T1000 (cell line): ENCODE measurements at places on chromosomes 6 and 20.
A peak's percentile ranks its signal among the peaks of the same experiment; 100 is the strongest.

- DNase-seq, result no peak
Observed at GRCh38 chr6:144758602-144759001, 473.5 kb downstream of the UTRN start.

DNA sequence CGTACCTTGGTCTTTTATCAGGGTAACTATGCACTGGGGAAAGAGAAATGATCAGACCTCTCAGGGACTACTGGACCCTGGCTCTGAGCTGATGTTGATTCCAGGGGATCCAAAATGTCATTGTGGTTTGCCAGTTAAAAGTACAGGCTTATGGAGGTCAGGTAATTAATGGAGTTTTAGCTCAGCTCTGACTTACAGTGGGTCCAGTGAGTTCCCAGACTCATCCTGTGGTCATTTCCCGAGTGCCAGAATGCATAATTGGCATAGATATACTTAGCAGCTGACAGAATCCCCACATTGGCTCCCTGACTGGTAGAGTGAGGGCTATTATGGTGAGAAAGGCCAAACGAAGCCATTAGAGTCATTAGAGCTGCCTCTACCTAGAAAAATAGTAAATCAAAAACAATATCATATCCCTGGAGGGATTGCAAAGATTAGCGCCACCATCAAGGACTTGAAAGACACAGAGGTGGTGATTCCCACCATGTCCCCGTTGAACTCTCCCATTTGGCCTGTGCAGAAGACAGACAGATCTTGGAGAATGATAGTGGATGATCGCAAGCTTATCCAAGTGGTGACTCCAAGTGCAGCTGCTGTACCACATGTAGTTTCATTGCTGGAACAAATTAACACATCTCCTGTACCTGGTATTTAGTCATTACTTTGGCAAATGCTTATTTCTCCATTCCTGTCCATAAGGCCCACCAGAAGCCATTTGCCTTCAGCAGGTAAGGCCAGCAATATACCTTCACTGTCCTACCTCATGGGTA is 152.4 kb downstream of the THBS2 start:
- no peak for DNase-seq

DNA sequence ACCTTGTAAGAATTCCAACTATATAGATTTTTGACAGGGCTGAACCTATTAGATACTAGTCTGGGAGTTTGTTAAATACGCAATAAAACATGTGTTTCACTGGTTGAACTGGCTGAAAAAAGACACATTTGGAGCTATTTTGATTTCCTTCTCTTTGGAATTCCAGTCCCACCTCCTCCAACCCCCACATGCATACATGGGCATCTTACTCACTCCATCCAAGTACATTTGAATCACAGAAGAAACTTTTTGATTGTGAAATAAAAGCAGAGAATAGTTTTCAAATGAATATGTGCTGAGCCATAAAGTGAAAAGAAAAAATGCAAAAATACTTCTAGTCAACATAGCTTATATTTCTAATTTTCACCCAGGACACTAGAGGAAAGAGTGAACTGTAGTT is 33.9 kb upstream of the STXBP5 start:
- DNase-seq, result no peak

DNA sequence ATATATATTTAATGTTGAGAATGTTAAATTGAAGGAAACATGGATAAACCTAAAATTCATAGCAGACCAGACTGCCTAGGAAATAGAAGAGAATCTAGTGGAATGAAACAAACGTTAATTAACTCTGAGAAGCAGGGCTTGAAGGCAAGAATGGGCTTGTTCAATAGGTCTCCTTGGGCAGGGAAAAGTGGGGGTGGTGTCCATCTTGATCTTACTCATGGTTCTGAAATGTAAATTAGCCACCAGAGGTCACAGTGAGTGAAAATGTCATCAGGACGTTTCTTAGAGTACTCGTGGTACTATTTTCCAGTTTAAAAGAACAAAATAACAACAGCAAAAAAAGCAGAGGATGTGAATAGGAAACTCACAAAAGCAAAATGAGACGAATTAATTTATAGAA is 66.8 kb upstream of the BTBD3 start:
- DNase-seq, result no peak

DNA sequence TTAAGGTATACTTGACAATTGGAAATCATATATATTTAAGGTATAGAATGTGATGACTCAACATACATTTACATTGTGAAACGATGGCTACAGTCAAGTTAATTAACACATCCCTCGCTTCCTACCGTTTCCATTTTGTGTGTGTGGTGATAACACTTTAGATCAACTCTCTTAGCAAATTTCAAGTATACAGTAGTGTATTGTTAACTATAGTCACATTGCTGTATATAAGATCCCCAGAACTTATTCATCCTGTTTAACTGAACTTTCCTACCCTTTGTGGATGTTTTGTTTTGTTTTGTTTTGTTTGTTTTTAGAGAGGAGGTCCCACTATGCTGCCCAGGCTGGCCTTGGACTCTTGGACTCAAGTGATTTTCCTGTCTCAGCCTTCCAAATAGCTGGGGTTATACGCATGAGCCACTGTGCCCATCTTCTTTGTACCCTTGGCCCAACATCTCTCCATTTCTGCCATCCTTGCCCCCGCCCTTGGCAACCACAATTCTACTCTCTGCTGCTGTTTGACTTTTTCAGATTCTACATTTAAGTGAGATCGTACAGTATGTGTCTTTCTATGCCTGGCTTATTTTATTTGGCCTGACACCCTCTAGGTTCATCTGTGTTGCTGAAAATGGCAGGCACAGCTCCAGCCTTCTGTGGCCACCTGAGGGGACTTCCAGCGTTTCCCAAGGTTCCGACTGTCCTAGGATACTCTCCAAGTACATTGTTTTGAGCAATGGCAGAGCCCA is 90.5 kb upstream of the SNX9 start:
- no peak for DNase-seq

GRCh38 chr6:11604215-11604614 is 66.7 kb downstream of the TMEM170B start:
- DNase-seq, result no peak

- DNase-seq, result no peak
Observed at GRCh38 chr6:34045771-34046170, 100.1 kb downstream of the GRM4 start.

- no peak for DNase-seq
Observed at GRCh38 chr6:17486680-17487079, 93.3 kb downstream of the CAP2 start.

- DNase-seq, result no peak
Observed at GRCh38 chr6:141728330-141728729, 404.4 kb upstream of the GJE1 start.

- no peak for DNase-seq
Observed at GRCh38 chr20:40339661-40340449, 349.2 kb downstream of the MAFB start.

GRCh38 chr6:95819939-95820338 is 195.8 kb upstream of the FUT9 start:
- DNase-seq, result no peak

DNA sequence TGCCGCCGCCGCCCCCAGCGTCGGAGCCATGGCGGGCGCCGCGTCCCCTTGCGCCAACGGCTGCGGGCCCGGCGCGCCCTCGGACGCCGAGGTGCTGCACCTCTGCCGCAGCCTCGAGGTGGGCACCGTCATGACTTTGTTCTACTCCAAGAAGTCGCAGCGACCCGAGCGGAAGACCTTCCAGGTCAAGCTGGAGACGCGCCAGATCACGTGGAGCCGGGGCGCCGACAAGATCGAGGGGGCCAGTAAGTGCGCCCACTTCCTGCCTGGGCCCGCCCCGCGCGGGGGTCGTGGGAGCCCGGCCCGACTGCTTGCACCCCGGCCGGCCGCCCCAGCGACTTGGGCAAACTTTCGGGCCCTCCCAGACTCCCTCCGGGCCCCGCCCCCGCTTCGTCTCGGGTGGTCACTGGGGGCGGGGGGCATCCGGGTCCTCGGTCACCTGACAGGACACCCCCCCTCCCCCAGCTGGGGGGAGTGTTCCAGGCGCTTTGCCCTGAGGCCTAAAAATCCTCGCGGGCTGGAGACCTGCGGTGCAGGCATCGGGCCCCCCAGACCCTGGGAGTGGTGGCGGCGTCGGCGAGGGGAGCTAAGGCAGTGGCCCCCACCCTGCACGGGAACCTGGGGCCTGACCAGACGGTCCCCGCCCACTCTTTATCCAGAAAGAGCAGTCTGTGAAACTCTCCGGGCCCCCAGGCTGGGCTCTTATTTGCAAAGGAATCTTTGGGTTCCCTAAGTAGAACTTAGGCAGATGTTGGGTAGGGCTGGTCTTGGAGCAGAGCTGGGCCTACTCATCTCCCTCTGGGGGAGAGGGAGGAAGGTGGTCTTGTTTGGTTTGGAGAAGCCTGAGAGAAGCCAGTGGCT is 501 bp downstream of the PLCG1 start:
- DNase-seq, result peak; percentile 77

DNA sequence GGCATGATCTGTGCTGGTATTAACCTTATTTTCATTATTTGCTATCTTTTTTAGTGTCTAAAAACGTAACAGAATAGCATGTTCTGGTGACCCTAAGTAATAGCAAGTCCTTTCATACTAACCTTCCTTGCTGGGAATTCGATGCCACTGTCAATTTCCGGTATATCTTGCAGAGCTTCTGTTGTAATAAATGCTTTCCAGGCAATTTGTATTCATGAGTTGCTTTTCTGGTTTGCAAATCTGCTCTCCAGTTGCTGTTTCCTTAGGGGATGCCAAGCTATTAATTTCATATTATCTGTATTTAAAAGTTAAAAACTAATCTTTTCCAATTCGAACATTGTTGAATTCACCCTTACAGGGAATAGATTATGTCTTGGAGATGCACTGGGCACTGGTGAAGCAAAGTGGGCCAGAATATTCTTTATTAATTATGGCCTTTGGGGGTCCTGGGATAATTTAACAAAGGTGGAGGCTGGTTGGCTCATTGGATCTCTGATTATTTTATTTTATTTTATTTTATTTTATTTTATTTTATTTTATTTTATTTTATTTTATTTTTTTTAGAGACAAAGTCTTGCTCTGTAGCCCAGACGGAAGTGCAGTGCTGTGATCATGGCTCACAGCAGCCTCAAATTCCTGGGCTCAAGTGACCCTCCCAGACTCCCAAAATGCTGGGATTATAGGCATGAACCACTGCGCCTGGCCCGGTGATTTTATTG is 123.6 kb upstream of the GLP1R start:
- no peak for DNase-seq

DNA sequence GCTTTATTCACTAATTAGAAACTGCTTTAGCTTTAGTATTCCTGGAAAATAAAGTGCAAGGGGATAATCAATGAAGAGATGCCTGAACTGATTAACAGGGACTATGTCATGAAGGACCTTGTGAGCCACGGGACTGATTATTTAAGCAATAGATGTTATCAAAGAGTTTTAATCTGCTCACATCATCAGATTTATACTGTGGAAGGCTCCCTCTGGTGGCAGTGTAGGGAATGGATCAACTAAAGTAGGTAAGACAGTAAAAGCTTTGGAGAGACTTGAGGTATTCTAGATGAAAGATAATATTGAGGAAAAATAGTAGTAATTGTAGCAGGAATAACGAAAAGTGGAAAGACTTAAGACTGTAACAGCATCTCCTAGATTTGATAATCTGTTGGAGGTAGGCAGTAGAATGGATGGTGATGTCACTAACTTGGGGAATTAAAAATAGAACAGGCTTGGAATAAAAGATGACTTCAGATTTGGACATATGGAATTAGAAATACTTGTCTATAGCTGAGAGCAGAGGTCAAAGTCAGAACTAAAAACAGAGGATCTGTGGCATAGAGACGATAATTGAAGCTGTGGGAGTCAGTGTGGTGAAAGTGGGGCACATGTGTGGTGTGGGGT is 80.3 kb upstream of the HTR1E start:
- peak; percentile 7 for DNase-seq

DNA sequence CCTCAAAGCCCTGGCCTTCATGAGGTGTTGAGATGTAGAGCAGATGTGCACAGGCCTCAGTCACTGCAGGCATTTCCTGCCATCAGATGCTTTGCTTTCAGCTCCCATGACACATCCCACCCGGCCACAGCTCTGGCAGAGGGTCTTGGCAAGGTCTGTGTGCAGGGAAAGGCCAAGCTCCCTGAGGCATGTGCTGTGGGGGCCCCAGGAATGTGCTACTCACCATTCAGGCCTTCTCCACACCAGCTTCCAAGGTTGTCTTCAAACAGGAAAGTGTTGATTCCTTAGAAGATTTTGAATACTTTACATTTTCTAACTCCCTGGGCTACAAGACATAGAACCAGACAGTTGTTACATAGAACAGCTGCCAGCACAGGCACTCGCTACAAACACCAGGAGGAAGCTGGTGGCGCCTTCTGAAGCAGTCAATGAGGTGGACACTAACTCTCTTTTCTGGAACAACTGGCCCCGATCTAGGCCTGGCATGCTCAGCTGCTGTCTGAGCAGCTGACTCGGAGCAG is 27.8 kb downstream of the CASS4 start:
- peak; percentile 28 for DNase-seq

GRCh38 chr6:7088076-7088742 is 19.6 kb upstream of the RREB1 start:
- no peak for DNase-seq

DNA sequence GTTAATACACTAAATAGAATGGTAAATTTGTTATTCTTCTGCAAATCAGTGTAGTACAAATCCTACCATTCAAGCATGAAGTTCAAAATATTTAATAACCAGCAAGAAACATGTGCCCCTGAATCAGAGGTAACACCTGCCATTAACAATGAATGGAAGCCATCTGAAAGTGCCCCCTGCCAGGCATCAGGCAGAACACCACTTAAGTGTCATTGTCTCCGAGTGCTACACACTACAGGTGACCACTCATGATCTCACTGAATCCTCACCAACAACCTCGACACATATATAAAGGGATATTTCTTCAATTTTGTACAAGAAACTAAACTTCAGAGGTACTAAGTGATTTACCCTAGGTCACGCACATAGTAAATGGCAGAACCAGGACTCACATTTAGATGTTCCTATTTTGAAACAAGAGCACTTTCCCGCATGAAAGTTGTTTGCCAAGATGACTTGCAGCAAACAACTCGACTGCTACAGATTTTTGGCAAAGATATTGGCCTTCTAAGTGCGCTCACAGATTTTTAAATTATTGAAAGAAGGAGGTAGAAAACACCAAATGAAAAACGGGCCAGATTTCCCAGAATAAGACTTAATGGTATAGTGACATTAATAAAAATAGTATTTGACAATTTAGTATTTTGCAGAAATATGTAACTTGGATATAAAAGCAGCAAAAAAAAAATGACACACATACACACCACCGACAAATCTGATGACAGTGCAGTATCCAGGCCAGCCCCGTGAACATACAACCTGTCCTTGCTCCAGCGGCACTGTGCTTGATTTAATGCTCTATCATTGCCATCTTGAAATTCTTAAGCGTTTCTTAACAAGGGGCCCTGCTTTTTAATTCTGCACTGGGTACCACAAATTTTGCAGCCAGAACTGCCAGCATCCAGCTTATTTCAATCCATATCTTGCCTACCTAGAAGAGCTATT is 274.5 kb downstream of the ALDH8A1 start:
- no peak for DNase-seq

- no peak for DNase-seq
Observed at GRCh38 chr6:157510323-157511188, 129.6 kb downstream of the ZDHHC14 start.
